ENCODE measurements at places on chromosomes 5 and 9.

GRCh38 chr5:102682101-102682647 is 72.9 kb upstream of the PAM start:
- no peak for DNase-seq

DNA sequence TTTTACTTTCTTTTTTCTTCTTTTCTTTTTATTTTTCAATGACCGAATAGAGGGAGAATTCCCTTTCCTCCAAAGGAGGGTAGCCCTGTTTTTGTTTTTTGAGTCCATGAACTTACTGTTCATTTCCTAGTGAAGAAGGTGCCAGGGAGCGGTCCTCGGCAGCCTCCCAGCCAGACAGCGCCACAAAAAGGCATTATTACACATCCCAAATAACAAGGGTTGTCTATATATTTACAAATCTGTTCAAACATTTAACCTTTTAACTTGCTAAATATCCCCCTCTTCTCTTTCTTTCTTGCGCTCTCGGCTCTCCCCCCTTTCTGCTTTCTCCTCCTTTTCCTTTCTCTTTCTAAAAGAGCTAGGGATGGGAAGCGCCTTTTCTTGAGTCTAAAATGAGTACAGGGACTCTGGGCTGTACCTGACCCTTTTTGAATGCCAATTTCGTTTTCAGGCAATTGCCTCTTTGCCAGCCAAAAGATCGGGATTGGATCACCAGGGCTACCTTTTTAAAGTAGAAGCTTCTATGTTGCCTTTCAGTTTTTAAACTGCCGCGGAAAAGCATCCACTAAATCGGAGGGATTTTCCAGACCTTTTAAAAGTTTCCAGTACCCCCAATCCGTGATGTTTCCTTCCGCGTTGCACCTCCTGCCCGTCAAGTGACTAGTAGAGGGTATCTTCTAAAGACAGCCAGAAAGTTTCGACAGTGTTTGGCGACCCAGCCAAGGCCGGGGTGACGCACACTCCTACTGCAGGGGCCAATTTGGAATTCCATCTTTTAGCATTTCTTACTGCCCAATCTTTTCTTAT is 125.6 kb downstream of the TMEM161B start:
- peak; percentile 10 for DNase-seq

- peak; percentile 77 for DNase-seq
These were observed at the start of gene NXNL2 for GRCh38 chr9:88534456-88535225. NXNL2 (plus strand) TSS chr9:88535178; CDS start chr9:88535435, 257 bp downstream.

DNA sequence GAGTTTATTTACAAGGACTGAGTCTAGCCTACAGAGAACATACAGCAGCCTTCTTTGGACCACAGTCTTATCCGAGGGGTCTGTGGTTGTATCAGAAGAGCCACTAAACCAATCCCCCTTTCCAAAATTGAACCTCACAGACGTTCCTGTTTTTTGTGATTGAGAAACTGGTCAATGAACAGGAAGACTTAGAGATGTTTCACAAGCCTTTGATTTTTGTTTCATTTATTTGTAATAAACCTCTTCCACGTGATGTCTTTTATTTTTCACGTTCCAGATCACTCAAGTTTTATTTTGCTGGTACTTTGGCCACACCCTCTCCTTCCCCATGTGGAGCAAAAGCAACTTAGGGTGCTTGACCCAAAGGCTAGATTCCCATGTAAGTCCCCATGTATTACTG is 16.1 kb downstream of the CCT5 start:
- no peak for DNase-seq

DNA sequence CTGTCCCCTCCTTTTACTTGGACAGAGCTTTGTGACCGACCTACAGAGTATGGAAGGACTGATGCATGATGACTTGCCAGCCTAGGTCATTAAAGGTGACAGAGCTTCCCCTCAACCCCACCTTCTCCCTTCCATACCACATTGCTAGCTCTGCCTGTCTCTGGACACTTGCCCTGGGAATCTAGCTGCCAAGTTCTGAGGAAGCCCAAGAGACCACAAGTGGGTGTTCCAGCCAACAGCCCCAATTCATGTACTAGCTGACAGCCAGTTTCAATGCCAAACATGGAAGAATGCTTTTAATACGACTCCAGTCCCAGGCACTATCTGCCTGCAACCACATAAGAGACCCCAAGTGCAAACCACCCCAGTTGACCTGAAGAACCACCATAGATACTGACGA is 477.1 kb downstream of the SPOCK1 start:
- no peak for DNase-seq

DNA sequence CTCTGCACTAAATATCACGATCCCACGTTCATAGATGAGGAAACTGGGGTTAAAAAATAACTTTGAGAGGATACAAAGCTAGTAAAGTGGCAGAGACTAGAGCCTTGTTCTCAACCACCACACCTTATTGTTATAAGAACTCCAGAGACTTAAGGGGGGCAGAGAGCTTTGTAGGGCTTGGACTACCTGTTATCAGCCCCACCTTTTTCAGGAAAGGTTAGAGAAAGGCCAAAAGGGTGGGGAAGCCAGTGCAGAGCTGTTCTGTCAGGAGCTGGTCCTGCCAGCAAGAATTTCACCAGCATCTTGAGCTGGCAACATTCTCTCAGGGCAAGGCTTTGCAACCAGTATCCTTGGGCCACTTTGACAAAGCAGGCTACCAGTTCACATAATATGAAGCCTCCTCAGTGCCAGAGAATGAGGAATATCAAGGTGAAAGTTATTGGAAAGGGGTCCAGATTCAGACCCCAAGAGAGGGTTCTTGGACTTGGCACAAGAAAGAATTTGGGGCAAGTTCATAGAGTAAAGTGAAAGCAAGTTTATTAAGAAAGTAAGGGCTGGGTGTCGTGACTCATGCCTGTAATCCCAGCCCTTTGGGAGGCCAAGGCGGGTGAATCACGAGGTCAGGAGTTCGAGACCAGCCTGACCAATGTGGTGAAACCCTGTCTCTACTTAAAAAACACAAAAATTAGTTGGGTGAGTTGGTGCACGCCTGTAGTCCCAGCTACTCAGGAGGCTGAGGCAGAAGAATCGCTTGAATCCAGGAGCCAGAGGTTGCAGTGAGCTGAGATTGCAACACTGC is 66.2 kb upstream of the CLINT1 start:
- no peak for DNase-seq

DNA sequence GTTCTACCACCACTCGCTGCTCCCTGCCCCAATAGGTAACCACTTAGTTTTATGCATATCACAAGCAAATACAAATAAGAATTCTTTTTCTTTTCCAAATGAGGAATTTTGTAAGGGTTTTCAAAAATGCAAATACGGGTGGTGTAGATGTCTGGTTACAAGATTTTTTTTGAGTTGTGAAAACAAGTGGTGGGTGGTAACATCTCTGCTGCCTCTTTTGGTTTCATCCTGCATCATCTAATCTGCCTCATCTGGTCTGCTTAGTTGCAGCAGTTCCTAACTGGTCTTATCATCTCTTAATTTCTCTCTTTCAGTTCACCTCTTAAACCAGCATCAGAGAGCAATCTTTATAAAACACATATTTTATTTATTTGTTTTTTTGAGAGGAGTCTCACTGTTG is 5.3 kb downstream of the NFX1 start:
- no peak for DNase-seq

- no peak for DNase-seq
These were observed 3.9 kb downstream of the RASGRF2 start for GRCh38 chr5:80963966-80964481.

- no peak for DNase-seq
These were observed 1048.1 kb upstream of the ACO1 start for GRCh38 chr9:31336386-31336785.

DNA sequence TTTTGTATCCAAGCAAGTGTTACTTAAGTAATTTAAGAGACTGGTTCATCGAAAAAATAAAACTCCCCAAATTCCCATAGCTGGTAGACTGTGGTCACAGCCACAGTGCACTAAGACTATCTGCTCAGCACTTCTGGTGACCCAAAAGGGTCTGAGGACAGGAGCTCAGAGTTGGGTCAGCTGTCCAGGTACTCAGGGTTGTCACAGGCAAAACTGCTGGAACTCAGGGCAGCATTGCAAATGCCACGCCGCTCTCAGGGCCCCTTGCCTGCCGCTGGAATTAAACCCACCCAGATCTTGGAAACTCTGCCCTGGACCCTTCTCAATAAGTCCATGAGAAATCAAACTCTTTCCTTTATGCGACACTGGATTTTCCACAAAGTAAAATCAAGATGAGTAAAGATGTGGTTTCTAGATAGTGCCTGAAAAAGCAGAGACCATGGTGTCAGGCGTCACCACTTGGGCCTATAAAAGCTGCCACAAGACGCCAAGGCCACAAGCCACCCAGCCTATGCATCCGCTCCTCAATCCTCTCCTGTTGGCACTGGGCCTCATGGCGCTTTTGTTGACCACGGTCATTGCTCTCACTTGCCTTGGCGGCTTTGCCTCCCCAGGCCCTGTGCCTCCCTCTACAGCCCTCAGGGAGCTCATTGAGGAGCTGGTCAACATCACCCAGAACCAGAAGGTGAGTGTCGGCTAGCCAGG is at the start of gene IL13:
Gene IL13 (plus strand): TSS at position 498 of the 705 bp plus-strand sequence. CDS start 14 bp downstream, at position 512.
- DNase-seq: no peak

DNA sequence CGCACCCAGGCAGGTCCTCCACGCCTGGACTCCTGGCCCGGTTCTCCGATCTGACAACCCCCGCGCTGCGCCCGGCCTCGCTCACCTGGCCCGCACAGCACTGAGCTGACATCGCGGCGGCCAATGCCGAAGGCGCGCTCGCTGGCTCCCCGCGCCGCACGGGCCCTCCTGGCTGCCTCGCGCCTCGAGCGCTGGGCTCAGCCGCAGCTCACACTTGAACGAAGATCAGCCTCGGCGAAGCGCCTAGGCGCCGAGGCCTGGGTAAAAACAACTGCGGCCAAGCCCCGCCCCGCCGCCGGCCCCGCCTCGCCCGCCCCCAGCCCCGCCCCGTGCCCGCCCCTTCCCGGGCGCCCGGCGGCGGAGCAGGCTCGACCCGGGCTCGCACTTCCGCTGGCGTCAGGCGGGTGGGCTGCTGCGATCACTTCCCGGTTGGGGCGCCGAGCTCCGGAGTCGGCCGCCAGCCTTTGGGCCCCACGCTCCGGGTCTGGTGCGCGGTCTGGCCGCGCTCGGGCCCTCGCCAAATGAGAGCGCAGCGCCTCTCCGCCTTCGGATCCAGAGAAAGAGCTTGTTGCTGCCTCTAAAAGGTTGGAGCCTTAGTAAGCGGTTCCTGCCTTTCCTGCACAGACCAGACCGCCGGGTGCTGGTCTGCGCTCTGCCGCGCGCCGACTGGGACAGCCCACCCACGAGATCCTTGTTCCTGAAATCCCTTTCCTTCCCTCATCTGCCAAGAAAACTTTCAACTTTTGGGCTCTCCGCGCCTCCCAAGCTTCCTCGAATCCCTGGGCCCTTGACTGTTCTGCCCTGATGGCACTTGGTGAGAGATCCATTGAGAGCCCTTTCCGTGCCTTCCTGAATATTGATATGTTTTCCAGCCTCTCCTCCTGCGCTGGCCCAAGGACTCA is at the start of gene SERINC5:
Gene SERINC5 (minus strand): TSS at position 238 of the 902 bp plus-strand sequence. CDS start 126 bp downstream, at position 112.
- DNase-seq: peak; percentile 85

GRCh38 chr9:16611983-16612382 is 258.5 kb downstream of the BNC2 start:
- DNase-seq: no peak

- no peak for DNase-seq
These were observed 62.0 kb downstream of the PSMB7 start for GRCh38 chr9:124353166-124353768.

DNA sequence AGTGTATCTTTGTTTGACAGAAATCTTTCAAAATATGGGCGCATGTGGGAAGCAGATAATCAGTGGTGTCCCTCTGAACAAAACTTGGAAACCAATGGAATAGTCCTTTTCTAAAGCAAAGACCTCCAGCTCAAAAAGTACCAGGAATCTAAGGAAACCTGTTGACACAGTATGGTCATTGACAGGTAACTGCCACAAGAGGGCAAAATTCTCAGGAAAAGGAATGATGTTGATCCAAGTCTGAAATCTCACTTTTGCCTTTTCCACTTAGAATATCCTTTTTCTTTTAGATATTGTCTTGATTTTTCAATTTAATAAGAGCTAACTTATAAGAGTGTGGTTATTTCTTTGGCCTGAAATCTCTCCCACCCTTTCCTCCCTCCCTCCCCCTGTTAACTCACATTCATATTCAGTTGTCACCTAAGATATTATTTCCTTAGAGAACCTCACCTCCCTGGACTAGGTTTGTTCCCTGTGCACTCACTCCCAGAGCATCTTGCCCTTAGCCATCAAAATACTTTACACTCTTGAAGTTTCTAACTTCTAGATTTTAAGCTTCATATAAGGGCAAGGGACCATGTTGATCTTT is 59.0 kb upstream of the BARX1 start:
- peak; percentile 19 for DNase-seq

DNA sequence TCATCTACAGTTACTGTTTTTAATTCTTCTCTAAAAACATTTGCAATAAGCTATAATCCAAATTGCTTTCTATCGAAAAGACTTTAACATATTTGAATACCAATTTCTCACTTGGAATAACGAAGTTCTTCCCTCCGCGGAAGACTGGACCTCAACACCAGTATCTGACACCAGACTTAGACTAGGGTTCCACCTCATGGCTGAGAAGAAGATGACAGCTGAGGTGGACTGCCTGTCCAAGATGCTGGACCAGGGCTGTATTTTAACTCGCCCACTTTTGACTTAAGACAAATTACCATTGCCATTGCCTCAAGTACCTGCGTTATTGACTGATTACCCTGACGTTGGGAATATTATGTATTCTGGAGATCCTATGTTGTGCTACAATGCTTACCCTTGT is 34.1 kb downstream of the ZMAT2 start:
- DNase-seq: no peak

DNA sequence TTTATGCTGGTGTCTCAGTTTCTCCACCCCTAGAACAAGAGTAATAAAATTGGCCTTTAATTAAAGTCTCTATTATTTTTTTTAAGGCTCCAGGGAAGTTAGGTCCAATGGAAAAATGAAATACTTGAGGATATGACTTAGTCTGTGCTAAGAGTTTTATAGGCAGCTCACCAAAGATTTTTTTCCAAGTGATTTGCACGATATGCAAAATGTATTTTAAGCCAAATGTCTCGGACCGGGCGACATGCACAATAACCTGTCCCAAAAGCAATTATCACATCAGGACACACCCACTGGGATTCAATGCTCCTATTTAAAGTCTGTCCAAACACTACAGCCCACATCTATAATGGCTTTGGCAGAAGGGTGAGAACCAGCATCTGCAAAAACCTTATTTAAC is 136.1 kb upstream of the ANKH start:
- DNase-seq: no peak

GRCh38 chr5:57174128-57174889 is 450 bp downstream of the GPBP1 start:
- no peak for DNase-seq

DNA sequence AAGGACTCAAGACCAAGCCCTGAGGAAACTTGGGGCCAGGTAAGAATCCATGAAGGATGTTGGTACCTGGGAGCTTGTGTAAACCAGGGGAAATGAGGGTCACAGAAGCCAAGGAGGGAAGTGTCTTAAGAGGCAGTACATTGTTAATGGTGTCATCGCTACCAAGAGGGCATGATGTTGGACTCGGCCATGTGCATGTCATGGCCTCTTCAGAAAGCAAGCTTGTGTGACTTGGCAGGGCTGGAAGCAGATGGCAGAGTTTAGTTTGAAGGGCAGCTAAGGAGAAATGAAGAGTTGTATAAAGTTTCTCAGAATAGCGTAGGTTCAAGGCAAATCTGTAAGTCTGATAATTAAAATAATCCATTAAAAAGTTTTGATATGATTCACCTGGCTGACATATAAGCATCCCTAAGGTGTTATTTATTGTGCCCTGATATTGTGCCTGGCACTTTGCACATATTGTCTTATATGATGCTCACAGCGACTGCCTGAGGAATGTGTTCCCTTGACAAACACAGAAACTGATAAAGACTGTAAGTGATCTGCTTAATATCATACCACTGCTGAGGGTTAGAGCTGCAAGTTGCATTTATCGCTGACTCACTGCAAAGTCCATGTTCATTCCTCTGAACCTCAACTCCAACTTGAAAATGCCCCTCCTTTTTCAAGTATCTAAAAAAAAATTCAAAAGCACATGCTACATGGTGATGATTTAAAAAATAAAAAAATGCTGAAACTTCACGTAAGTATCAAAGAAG is 81.3 kb upstream of the PTPN3 start:
- DNase-seq: no peak
